Activated naive CD4-positive, alpha-beta T cell treated with anti-CD3 and anti-CD28 coated beads for 36 hours (primary cell): ENCODE measurements at places on chromosomes 3 and 15.

DNA sequence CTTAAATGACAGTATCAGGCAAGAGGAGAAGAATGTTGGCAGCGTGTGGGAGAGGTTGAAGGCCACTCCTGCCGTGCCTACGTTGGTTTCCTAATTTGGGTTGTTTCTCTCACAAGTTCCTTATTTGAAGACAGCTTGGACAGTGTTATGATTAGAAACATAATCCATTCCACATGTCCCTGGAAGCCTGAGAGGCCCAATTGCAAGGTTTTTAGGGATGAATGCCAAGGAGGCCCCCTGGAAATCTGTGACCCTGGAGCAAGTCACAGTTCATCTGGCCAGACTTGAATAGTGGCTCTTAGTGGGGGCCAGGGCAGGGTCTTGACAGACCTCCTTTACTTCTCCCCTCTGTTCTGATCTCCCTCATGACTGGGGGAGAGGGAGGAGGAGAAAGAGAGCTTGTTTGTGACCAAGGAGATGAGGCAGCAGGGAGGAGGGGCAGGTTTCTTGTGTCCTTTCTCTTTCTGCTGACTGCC, 584.4 kb upstream of the TBL1XR1 start:
- no peak for DNase-seq

GRCh38 chr3:2001306-2002108, 97.2 kb upstream of the CNTN4 start:
- DNase-seq, result no peak

GRCh38 chr3:134939978-134940377, 144.9 kb downstream of the EPHB1 start:
- DNase-seq, result no peak

- DNase-seq, result no peak
Observed at GRCh38 chr3:197355713-197356112, 57.3 kb upstream of the DLG1 start.

- no peak for DNase-seq
Observed at GRCh38 chr15:75620058-75620820, 5.3 kb downstream of the SNUPN start.

- DNase-seq, result no peak
Observed at GRCh38 chr3:121496786-121497185, 49.0 kb downstream of the POLQ start.

GRCh38 chr3:31254483-31254882, 278.2 kb upstream of the STT3B start:
- DNase-seq, result no peak

- DNase-seq, result no peak
Observed at GRCh38 chr3:175381685-175382084, 522.6 kb downstream of the NAALADL2 start.

DNA sequence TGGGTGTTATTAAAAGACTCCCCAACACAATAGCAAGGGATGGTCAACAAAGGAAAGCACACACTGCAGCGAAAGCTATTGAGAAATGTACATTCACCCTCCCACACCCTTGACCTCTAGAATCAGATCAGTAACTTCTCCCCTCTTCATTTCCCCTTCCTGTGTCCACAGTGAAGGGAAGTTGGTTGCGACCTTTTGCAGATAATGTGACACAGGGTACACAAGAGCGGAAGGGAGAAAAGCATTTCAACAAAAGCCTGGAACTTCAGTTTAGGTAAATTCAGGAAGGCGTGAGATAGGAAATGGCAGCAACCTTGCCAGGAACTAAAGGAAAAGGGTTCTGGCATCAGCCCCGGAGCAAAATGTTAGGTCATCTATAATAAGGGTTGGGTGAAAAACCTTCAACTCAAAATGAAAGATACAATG, 899.8 kb downstream of the MCTP2 start:
- DNase-seq, result no peak
